ENCODE measurements at places on chromosomes 2 and 18.

GRCh38 chr2:187825108-187825507, 270.9 kb upstream of the TFPI start:
- DNase-seq, result no peak

DNA sequence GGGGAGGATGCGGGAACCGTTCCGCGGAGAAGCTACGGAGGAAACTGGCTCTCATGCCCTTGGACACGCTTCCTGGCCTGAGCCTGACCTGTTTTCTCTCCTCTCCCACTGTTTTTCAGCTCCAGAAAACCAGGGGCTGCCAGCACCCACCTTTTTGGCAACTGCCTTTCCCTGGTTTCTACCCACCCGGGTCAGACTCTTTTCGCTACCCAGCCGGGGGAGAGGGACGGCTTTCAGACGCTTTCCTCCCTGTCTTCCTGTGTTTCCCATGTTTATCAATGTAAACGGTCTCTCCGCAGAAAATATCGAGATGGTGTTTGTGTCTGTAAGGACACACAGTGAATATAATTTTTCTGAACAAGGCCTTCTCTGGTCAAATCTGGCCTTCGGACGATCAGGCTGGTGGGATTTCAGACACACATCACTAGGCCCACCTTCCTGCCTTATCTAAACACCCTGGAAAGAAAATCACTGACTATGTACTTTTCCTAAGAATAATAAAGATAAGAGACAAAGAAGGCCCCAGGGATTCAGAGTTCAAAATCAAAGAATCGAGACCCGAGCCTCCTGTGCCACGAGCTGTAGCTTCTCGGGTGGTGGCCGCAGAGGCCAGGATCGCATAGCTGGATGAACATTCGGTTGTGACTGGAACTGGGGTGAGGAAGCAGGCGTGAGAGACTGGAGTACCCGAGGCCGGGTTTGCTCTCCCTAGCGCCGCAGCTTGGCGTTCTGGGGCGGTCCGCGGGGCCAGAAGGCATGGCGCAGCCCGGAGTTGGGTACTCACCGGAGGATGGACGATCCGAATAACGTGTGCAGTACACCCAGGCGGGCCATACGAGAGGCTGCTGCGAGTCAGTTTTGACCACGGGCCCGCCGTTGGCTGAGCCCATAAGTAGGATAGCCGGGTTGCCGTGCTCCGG, 1.7 kb downstream of the EN1 start:
- no peak for DNase-seq

- DNase-seq, result no peak
These were observed 45.9 kb downstream of the MTHFD2 start for GRCh38 chr2:74244286-74244685.

GRCh38 chr2:26646986-26647672, 6.0 kb upstream of the CIB4 start:
- DNase-seq, result no peak

DNA sequence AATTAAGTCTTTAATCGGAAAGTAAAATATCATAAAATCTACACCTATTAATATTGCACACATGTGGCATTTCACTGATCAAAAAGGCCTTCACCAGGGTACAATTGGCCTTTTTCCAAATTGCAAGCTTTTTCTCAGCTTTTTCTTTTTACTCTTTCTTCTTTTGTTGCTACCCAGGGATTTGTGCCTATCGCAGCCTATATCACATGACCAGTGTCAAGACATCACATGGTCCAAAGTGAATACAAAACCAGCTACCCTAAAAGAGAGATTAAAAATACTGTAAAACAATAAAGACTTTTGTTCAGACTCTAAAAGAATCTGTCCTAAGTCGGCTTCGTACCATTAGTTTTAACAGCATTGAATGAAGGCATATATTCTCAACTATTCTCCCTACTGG, 15.0 kb upstream of the OTX1 start:
- DNase-seq, result no peak

- no peak for DNase-seq
These were observed 1676.4 kb upstream of the SLC39A10 start for GRCh38 chr2:193980599-193980998.

DNA sequence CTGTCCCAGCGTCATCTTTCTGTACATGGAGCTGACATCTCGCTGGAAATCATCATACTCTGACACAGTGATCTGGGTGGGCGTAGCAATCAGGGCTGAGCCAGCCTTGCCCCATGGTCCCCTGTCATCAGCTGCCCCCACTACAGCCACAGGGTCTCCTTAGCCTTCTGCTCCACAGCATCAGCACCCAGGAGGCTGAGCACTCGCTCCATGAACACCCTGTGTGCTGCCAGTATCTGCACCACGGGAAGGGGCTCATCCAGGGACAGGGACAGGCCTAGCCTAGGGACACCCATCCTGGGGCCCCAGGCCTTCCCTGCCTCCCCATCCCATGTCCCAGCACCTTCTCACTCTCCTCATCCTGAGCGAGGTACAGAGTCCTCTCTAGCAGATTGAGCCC, 11.4 kb downstream of the ALPG start:
- no peak for DNase-seq

DNA sequence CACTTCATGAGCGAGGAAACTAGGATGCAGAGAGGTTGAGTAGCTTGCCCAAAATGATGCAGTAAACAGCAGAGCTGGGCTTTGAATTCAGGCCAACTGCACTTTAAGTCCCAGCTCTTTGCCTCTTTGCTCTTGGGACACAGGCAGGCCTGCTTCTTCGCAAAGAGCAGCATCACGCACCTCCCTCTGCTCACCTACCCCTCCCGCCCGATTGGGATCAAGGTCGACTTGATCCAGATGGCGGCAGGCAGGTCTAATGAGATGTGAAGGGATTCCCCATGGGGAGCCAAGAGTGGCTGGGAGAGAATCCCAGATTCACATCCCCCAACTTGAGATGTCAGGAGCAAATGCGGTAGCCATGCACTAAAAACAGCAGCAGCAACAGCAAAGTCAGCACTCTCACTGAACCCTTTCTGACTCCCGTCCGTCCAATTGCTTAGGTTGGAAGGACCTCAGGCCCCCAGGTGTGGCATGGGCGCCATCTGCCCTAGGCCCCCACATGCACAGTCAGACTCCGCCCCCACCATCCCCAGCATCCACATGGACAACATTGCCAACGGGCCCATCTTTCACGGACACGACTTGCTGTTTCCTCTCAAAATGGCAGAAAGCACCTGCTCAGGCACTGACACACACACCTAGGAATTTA, 84.3 kb upstream of the MAP4K4 start:
- no peak for DNase-seq

DNA sequence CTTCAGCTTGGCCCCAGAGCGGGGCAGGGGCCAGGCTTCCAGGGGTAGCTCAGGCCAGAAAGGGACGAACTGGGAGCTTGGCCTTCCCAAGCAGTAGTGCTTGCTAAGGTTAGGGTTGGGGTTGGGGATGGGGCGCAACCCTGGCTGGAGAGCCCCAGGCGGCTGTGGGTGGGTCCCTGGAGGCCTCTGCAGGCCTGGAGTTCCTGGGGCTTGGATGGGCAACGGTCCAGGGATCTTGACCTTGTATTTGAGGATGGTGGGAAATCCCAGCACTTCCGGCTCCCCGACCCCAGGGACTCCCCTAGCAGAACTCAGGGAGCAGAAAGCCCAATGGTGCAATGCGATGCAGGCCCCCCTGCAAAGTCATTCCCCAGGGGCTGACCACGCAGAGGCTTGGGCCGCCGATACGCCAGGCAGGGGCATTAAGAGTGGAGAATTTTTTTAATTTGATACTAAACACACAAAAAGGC, 12.6 kb upstream of the MLPH start:
- DNase-seq, result no peak

DNA sequence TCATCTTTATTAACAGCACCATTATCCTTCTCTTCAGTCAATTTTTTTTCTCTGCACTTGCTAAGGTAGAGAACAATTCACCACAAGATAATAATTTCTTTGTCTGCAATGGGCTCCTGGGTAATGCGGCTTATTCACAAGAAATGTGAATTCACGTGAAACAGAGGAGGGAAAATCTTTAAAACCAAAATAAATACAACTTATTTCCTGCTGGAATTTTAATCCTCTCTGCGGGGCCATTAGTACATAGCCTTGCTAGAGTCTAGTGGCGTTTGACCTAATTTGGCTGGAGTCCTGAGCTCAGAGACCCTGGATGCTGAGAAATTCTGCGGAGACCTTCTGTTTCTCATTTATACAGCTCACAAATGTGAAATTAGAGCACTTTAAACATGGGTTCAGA, 319.3 kb upstream of the MMADHC start:
- DNase-seq, result no peak

DNA sequence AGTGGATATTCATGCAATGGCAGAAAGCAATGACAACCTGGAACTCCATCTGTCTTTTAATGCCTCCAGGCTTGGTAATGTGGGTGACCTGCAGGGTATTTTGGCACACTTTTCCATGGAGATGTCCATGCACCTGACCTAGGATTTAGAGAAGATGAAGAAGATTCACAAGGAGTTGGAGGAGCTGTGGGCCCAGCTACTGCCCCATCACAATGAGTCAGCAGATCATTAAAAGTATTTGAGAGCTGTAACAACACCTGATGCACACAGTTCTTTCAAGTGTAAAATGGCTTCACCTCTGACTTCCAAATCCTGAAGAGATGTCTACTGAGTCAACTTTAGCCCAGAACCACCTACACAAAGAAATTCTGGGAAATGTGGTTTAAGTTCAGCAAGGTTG, 22.1 kb upstream of the OSR1 start:
- no peak for DNase-seq

GRCh38 chr2:219291910-219292490, 12.8 kb downstream of the DNAJB2 start:
- no peak for DNase-seq

DNA sequence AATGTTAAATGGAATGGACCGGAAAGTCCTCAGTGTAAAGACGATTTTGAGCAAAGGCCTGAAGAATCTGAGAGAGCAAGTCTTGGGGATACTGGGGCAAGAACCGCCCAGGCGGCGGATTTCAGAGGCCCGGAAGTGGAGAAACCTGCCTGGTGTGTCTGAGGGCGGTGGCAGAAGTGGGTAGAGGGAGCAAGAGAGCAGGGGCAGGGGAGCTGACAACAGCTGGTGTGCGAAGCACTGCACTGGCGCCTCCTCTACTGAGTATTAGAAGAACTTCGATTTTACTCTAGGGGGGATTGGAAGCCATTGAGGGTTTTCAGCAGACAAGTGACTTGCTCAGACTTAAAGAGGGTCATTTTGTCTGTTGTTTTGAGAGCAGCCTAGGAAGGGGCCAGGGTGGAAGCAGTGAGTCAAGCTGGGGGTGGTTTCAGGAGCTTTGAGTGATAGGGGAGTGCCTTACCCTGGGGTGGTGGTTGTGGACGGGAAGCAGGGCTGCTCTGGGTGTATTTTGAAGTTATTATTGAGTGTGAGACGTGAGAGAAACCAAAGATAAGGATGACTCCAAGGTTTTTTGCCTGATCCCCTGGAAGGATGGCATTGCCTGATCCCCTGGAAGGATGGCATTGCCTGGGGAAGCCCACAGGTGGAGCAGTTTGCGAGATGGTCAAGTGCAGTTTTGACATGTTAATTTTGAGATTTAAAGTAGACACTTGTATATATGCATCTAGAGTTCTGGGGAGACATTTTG, 52.5 kb downstream of the ZNF236 start:
- DNase-seq, result no peak

- no peak for DNase-seq
These were observed 102.3 kb upstream of the EPHA4 start for GRCh38 chr2:221674446-221674845.

DNA sequence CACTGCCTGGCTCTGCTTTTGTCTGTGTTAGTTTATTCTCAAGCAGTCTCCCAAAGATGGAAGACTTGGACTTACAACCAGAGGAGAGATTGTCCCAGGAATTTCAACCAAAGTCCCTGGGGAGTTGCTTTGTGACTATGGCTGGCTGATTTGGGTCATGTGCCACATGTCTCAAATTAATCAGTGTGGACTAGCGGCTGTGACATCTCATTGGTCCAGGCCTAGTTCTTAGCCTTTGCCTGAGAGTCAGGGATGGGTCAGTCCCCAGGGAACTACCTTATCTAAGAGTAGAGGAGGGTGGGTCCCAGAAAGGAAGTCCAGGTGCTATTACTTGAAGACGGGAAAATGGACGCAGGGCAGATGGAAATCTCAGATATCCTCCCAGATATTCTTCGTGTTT, 217.1 kb downstream of the ACKR3 start:
- DNase-seq, result no peak

- peak; percentile 91 for DNase-seq
These were observed 2.7 kb downstream of the GPC1 start for GRCh38 chr2:240437861-240438809.

- DNase-seq, result no peak
These were observed 66.4 kb downstream of the MYO1B start for GRCh38 chr2:191311627-191312026.

- no peak for DNase-seq
These were observed 89.0 kb downstream of the RAPH1 start for GRCh38 chr2:203446071-203446481.

GRCh38 chr2:161112908-161113307, 47.3 kb upstream of the TANK start:
- DNase-seq, result no peak

DNA sequence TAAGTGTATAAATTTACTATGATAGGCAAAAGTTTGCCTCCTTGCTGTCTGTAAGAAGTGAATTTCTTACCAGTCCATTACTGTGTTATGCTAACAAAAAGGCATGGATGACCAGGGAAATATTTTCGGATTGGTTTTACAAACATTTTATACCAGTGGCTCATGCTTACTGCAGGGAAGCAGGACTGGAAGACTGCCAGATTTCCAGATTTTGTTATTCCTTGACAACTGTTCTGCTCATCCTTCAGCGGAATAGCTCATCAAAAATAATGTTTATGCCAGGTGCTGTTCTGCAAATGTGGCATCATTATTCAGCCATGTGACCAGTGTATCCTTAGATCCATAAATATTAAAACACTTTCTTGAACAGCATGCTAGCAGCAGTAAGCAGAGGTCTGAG, 40.4 kb upstream of the NETO1 start:
- no peak for DNase-seq

GRCh38 chr2:118806797-118807667, 40.4 kb downstream of the EN1 start:
- no peak for DNase-seq

DNA sequence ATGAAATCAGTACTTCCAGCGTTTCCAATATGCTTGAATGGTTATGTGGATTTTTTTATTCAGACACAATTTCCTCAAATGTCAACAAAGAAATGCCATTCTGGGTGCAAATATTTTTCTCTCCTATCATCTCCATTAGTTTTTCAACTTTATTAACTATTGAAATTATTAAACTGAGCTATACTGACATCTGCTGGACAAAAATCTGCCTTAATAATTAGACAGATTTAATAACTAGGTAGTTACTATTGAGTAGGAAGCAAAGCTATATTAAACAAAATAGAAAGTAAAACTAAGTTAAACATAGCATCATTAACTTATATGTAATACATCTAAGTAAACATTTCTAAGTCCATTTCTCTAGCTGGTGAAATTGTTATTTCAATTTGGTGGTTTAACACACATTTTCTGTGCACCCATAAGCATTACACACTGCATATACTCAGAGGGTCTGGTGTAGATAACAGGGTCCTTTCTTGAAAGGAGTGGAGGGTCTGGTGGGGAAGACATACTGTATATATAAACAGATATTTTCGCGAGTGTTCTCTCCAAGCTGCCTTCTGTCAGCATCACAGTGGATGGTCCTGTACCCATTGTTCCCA, 77.0 kb downstream of the LANCL1 start:
- DNase-seq, result no peak

- no peak for DNase-seq
These were observed 44.3 kb downstream of the EDAR start for GRCh38 chr2:108944601-108945331.
